ENCODE measurements at places on chromosomes 1 and 21.

- no peaks in the 10 kb centered on the region for H3K36me3 ChIP-seq
- H3K27me3 ChIP-seq, result no peaks in the 10 kb centered on the region
- H3K27ac ChIP-seq, result no peak overlapping the region
- H3K4me3 ChIP-seq, result no peak overlapping the region
Observed at GRCh38 chr1:19366599-19367536, 54.7 kb downstream of the SLC66A1 start.

DNA sequence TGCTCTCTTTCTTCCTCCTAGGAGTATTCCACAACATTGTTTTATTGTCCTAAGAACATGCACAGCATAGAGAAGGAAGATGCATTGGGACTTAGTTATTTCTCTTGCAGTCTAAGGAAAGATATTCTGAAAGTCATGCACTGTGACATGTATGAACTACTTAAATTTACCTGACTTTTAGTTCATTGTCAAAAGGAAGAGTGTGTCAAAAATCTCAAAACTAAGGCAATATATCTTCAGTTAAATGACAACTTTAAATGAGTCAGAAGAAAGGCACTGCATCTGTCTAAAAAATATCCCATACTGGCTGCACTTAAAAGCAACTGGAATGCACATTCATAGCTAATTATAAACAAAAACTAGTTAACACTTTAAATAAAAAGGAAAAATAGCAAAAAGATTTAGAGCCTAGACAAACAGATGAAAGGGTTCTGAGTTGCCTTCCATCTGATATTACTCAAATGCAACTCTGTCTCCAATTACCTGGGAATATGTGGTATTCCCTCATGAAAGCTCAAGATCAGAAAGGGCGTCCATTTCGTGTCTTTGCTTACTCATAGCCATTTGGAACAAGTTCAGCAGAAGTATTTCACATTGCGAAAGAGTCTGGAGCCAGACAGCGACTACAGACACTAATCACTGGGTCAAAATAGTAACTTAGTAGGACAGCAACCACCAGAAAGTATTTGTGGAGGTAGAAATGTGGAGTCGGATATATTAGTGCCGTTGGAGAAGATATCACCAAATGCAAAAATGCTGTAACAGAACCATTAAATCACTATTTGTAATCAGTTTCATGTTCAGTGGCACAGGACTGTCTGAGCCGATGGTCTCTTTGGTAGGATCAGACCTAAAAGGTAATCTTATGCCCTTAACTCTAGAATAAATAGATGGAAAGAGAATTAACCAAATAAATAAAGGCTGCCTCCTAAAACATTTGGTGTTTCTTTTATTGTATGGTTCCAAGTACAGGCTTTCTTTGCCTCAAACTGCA, 225.7 kb downstream of the GREM2 start:
- H3K36me3 ChIP-seq, result no peaks in the 10 kb centered on the region
- H3K27me3 ChIP-seq, result no peaks in the 10 kb centered on the region
- H3K4me1 ChIP-seq, result no peaks in the 10 kb centered on the region
- no peak overlapping the region for H3K27ac ChIP-seq

DNA sequence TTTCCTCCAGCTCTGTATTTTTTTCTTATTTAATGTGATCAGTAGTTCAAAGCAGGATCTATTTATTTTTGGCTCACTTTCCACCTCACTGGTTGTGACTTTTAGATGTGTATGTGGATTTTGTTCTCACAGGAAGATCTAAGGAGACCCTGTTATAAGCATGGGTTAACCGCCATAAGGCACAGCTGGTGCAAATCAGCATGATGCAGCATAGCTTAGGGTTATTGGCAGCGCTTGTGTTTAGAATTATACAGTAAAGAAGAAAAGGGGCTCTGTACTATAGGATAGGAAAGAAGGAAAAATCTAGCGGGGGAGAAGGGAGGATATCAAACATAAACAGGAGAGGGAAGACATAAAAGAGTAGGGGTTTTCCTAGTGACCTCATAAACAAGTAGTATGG, 26.9 kb upstream of the RGL1 start:
- no peaks in the 10 kb centered on the region for H3K27me3 ChIP-seq
- no peaks in the 10 kb centered on the region for H3K36me3 ChIP-seq
- no peak overlapping the region for H3K4me3 ChIP-seq
- H3K27ac ChIP-seq, result no peak overlapping the region
- no peak for DNase-seq
- H3K4me1 ChIP-seq, result no peaks in the 10 kb centered on the region

GRCh38 chr1:212379366-212379765, 35.3 kb downstream of the PACC1 start:
- no peak overlapping the region for H3K4me3 ChIP-seq
- no peak overlapping the region for H3K27ac ChIP-seq
- H3K36me3 ChIP-seq, result peaks cover 10% of the 10 kb centered on the region
- DNase-seq, result no peak
- no peaks in the 10 kb centered on the region for H3K4me1 ChIP-seq
- H3K27me3 ChIP-seq, result no peaks in the 10 kb centered on the region

GRCh38 chr1:79264285-79264684, 257.8 kb upstream of the ADGRL4 start:
- H3K4me1 ChIP-seq, result no peaks in the 10 kb centered on the region
- no peak overlapping the region for H3K27ac ChIP-seq
- no peaks in the 10 kb centered on the region for H3K27me3 ChIP-seq
- H3K4me3 ChIP-seq, result no peak overlapping the region
- no peak for DNase-seq

GRCh38 chr1:218585511-218586184, 240.5 kb downstream of the TGFB2 start:
- H3K4me3 ChIP-seq, result no peak overlapping the region
- no peak for DNase-seq
- H3K27ac ChIP-seq, result no peak overlapping the region
- H3K27me3 ChIP-seq, result no peaks in the 10 kb centered on the region
- H3K36me3 ChIP-seq, result no peaks in the 10 kb centered on the region
- no peaks in the 10 kb centered on the region for H3K4me1 ChIP-seq

DNA sequence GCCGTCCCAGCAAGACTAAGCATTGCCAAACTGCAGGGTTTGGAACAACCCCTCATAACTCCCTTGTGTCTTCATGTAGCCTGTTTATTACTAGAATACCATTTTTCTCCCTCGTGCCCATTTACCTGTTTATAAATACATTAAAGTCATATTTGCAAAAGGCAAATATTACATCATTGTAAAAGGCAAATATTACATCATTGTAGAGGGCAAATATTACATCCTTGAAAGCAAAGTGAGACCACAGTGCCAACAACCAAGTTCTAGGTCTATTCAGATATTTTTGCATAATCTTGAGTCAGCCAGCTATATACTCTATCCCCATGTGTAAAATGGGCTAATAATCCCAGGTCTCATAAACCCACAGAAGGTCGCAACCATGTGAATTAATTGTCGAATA, 11.4 kb upstream of the FAM163A start:
- no peaks in the 10 kb centered on the region for H3K36me3 ChIP-seq
- no peaks in the 10 kb centered on the region for H3K4me1 ChIP-seq
- DNase-seq, result no peak
- no peaks in the 10 kb centered on the region for H3K27me3 ChIP-seq
- no peak overlapping the region for H3K27ac ChIP-seq

DNA sequence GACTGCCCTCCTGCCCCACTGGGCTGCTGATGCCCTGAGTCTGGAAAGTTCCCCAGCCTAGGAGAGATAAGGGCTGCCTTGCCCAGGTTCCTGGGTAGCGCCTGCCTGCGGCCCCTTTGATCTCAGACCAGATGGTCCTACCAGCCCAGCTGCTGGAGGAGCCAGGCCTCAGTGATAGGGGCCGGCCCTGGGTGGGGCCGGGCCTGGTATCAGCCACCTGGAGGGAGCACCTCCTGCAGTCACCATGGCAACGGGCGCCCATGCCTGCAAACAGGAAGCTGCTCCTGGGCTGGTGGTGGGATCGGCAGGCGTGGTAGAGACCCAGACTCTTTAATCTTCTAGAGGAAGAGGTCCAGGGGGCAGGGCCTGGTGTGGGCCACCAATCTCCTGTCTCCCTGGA, 119.7 kb upstream of the WNT4 start:
- H3K4me3 ChIP-seq, result no peak overlapping the region
- no peak overlapping the region for H3K27ac ChIP-seq
- no peaks in the 10 kb centered on the region for H3K27me3 ChIP-seq
- no peaks in the 10 kb centered on the region for H3K4me1 ChIP-seq

GRCh38 chr1:79197421-79197820, 190.9 kb upstream of the ADGRL4 start:
- no peaks in the 10 kb centered on the region for H3K4me1 ChIP-seq
- no peak overlapping the region for H3K4me3 ChIP-seq
- H3K27ac ChIP-seq, result no peak overlapping the region
- no peak for DNase-seq

GRCh38 chr1:202072211-202072765, 50.4 kb upstream of the GPR37L1 start:
- no peak overlapping the region for H3K27ac ChIP-seq
- no peak overlapping the region for H3K4me3 ChIP-seq
- no peaks in the 10 kb centered on the region for H3K36me3 ChIP-seq
- no peaks in the 10 kb centered on the region for H3K4me1 ChIP-seq
- DNase-seq, result no peak
- no peaks in the 10 kb centered on the region for H3K27me3 ChIP-seq

DNA sequence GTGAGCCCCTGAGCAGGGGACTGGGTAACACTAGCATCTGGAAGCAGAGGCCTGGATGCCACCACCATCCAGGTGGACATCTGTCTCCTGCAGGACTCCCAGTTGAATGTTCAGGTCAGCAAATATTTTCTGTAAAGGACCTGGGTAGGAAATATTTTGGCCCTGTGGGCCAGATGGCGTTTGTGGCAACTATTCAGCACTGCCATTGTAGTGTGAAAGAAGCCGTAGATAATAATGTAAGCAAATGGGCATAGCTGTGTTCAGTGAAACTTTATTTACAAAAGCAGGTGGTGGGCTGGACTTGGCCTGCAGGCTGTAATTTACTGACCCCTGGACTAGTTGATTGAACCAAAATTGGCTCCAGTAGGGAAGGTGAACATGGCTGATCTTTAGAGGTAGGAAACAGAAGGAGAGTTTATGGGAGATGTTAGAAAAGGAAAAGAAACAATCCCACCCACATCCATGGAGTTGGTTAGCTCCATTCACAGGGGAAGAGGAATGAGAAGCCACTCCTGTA, 20.0 kb upstream of the CD101 start:
- no peaks in the 10 kb centered on the region for H3K36me3 ChIP-seq
- H3K4me3 ChIP-seq, result no peak overlapping the region
- H3K27ac ChIP-seq, result no peak overlapping the region
- H3K27me3 ChIP-seq, result no peaks in the 10 kb centered on the region
- no peaks in the 10 kb centered on the region for H3K4me1 ChIP-seq

DNA sequence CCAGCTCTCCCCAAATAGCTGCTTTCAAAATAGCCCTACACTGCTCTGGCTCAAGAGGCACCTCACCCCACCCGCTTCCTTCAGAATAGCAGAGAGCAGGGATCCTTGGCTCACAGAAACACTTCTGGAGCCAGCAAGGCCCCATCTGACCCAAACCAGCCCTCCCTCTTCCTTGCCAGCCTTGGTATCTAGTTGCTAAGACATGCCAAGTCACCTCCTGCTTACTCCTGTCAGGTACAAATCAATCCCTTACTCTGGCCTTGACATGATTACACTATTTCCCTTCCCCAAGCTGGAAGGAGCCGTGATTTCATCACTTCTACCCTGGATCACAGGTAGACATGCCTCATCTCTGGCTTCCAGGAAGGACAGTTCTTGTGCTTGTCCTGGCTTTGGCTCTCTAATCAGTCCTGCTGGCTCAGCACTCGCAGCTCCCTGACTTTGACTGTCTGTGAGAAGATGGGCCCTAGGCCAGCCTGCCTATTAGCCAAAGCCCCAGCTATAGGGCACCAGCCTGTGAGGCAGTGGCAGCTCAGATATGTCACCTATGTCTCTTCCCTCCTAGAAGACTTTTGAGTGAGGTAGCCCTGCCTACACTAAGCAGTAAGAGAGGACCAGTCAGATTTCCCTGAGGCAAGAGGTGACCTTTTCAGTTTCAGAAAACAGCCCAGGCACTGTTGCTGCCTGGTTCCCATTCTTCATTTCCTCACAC, 8.9 kb upstream of the MUTYH start:
- no peaks in the 10 kb centered on the region for H3K36me3 ChIP-seq
- DNase-seq, result peak; percentile 78
- no peak overlapping the region for H3K4me3 ChIP-seq
- no peak overlapping the region for H3K27ac ChIP-seq

DNA sequence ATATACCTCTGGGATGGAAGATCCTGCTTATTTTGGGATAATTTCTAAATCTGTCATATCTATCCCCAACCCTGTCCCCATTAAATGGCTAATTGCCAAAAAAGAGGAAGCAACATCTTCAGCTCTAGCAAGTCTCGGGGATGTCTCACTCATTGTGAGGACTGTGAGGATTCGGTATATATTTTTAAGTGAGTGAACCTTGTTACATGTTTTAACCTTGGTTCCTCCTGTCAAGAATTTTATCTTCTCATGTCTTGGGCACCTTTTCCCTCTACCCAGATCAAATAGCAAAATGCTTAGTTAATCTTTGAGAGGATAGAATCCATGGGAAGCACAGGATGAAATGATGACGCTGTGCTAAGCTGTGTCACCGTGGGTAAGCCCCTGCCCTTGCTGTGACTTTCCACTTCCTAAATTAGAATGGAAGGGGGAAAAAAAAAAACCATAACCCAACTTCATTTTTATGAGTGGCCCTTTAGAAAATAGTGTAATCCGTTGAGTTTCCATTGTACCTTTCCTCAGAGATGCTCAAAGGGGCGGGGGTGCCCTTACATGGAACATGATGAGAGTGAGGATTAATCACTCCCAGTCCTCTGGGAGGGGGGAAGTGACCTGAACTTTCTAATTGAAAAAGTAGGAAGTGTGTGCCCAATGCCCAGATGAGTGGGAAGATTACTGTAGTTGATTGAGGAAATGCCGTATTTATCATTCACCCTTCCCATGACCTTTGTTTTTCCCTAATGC, 7.6 kb downstream of the ATP1A1 start:
- no peak overlapping the region for H3K4me3 ChIP-seq
- no peaks in the 10 kb centered on the region for H3K27me3 ChIP-seq
- H3K27ac ChIP-seq, result peak overlapping the region; percentile 69

GRCh38 chr21:33219300-33219699, 10.4 kb upstream of the IFNAR2 start:
- DNase-seq, result no peak
- no peak overlapping the region for H3K27ac ChIP-seq
- peaks cover 21% of the 10 kb centered on the region for H3K4me1 ChIP-seq
- no peaks in the 10 kb centered on the region for H3K27me3 ChIP-seq

GRCh38 chr1:228208831-228209551, 1.1 kb downstream of the OBSCN start:
- no peaks in the 10 kb centered on the region for H3K4me1 ChIP-seq
- H3K4me3 ChIP-seq, result no peak overlapping the region
- H3K27ac ChIP-seq, result no peak overlapping the region
- DNase-seq, result no peak

- no peaks in the 10 kb centered on the region for H3K27me3 ChIP-seq
- peaks cover 4% of the 10 kb centered on the region for H3K4me1 ChIP-seq
- no peak overlapping the region for H3K4me3 ChIP-seq
- no peaks in the 10 kb centered on the region for H3K36me3 ChIP-seq
- H3K27ac ChIP-seq, result no peak overlapping the region
- no peak for DNase-seq
Observed at GRCh38 chr1:94922761-94923331, 4.1 kb downstream of the CNN3 start.

All from right lobe of liver (tissue), 6 donors.